ENCODE measurements at places on chromosomes 1 and 21.

GRCh38 chr1:60113028-60113427, 39.5 kb upstream of the C1orf87 start:
- no peak for DNase-seq

DNA sequence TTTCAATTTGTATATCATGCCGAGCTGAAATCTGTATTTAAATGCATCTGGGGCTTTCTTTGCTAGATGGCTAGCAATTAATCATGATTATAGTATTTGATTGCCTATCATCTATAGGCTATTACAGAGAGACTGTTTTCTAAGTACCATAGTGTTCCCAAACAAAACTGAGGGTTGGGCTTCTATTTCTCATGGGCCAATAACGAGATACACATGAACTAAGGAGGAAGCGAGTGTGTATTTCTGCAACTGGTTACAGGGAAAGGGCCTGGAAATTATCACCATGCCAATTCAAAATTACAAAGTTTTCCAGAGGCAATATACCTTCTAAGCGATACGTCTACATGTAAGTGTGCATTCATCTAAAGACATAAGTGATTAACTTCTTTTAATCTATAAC, 744.5 kb upstream of the BRINP3 start:
- DNase-seq = no peak

GRCh38 chr1:243554686-243555085, 295.4 kb downstream of the AKT3 start:
- no peak for DNase-seq

GRCh38 chr21:33053951-33054350, 16.0 kb upstream of the OLIG1 start:
- no peak for DNase-seq

DNA sequence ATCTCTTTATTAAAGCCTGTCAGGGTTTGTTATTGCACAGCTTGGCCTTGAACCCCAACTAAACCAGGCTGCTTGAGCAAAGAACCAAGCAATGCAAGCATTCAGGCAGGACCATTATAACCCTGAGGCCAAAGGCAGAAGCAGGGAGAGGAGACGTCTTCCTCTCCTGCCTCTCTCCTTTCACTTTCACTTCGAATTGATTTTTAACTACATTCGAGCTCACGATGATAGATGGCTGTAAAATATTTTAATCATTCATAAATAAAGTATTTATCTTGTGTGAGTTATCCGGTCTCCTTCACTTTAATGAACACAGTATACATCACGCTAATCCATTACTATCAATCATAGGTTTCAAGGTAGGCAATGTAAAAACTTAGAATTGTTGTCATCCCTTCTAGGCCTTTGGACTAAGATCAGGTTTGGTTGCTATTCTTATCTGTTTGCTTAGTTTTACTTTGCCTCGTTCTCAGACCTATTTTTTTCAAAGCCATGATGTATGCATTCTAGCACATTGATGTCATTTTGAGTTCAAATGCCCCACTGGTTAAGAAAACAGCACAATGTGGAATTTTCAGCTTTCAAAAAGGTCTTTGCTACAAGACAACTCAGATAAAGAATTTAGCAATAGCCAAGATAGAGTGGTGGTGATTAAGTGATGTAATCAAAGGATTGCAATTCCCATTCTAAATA, 480.2 kb upstream of the RUNX1 start:
- DNase-seq = no peak

DNA sequence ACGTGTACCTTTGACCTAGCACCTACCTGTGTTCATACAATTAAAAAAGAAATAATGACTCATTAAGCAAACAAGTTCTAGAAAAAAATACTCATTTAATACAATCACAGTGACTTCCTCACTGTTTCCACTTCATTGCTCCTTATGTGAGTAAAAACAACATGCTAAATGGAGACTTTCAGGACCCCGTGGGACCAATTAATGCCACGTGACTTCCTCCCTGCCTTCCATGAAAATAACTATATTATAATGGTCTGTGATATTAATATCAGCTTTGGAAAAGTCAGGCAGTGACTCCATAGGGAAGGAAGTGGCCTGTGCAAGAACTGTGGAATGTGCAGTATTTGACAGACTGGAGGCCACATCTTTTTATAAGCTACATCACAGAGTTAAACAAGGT, 337.8 kb downstream of the HLX start:
- DNase-seq = no peak

DNA sequence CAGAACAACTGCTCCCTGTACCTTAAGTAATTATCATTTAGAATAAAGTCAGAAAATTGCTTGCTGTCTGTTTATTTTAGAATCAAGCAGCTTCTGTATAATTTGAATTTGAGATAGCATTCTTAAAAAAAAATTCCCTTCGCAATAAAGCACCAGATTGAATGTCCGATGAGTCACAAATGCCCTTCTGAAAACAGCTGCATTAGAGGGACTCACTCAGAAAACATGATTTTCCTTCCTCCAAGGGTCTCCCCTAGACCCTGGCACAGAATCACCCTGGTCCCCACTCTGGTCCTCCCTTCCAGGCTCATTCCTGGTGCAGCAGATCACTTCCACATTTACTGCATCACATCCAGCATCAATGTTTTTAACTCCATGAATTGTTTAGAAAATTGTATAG, 471.1 kb upstream of the VAMP3 start:
- DNase-seq = peak; percentile 10

GRCh38 chr1:45393718-45394302, 53.6 kb upstream of the MUTYH start:
- no peak for DNase-seq

GRCh38 chr1:85224734-85225623, 24.2 kb upstream of the SYDE2 start:
- no peak for DNase-seq

GRCh38 chr1:229058111-229058561, 212.8 kb upstream of the RAB4A start:
- no peak for DNase-seq

- no peak for DNase-seq
Measured at GRCh38 chr1:16204634-16205333, 7.7 kb downstream of the ARHGEF19 start.

DNA sequence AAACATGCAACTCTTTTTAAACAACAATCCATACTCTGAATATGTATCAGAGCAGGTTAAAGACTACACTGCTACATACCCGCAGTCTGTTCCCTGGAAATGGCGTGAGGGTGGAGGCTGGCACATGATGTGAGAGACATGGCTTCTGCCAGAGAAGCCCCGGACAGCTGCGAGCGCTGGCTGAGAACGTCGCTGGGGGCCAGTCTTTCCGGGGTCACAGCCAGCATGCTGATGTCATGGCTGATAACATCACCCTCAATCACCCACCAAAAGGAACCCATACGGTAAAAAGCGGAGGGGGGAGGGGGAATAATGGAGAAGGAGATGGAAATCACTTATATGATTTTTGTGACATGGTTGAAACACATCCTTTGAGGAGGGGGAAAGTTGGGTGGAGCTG, 29.1 kb downstream of the C1orf198 start:
- no peak for DNase-seq

GRCh38 chr1:68173283-68173935, 58.9 kb downstream of the WLS start:
- DNase-seq = no peak

DNA sequence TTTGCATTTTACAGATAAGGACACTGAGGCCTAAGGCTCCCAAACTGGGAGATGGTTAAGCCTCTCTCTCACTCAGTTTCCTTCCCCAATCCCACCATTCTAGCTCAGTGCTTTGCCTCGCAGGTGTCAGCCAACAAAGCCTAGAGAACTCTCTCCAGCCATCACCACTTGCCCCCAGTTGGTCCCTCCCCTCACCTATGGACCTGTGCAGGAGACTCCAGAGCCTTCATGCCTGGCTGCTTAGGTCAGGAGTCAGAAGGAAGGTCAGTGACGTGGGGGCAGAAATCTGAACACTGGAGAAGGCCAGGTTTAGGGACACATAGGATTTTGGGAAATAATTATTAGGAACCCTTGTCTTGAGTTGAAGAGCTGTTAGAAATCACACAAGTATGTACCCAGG, 295.3 kb downstream of the PTPRU start:
- no peak for DNase-seq

All from epithelial cell of proximal tubule (primary cell).